ENCODE measurements at places on chromosomes 2 and 18. TPM values are rescaled to one million over a fixed set of nuclear protein-coding genes. Genes with fewer than 3 reads are reported as not detected.

- ATAC-seq = no peak
These were observed 52.7 kb upstream of the SCYGR2 start for GRCh38 chr2:227545990-227546389.

- no peak for ATAC-seq
These were observed 59.1 kb downstream of the RMDN2 start for GRCh38 chr2:37984176-37984575.

Gene C2orf15
- total RNA-seq = 5.7 TPM

DNA sequence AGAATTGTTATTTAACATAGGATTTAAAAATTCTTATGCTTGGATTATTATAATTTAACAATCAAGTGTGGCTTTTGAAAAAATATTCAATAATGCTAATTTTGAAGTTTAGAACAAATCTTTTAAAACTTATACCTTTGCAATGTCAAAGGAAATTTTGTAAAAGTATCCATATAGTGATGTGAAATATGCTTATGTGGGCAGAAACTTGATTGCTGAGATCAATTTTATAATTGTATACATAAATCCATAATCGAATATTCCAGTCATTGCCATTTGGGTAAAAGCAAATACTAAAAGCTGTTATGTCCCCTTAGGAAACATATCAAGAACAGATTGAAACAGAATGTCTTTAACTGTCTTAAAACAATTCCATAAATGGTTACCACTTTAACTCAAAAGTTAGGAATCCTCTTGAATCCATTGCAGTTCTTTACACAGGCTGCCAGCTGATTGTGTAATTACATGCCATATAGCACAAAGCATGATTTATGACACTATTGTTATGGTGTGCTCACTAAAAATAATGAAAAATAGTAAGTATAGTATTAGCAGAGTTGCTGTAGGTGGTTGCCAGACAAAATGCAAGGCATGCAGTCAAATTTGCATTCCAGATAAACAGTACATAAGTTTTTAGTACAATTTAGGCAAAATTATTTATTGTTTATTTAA lies 24.2 kb downstream of the PLCL1 start:
- ATAC-seq = no peak

DNA sequence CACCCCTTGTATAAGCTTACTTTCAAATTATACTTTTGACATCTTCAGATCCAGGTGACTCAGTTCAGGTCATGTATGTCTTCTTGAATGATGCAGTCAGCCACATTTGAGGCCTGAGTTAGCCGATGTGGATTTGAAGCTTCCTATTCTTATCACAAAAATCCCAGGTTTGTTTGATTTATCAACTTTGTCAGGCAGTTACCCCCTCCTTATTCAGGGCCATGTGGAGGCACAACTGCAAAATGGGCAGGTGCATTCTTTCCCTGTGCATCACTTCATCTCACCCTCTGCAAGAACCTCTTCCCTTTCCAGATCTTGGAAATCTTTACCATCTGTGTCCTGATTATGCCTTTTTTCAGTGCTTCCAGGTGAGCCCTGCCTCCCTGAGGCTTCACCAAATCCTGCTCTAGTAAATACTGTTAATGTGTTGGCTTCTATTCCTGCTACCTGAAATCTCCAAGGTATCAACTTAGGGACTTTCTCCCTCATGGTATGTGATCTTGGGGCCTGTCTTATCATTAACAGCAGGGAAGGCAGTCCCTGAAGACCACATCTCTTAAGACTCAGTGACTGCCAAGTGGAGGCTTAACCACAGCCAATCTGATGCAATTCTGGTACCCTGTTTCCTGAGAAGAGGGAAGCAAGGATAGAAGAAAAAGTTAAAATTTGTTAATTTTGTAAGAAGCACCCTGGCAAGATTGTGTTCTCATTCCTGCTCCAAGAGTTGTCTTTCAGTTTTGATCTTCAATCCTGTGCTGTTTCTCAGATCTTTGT lies 9.4 kb upstream of the ARHGAP28 start:
- no peak for ATAC-seq

DNA sequence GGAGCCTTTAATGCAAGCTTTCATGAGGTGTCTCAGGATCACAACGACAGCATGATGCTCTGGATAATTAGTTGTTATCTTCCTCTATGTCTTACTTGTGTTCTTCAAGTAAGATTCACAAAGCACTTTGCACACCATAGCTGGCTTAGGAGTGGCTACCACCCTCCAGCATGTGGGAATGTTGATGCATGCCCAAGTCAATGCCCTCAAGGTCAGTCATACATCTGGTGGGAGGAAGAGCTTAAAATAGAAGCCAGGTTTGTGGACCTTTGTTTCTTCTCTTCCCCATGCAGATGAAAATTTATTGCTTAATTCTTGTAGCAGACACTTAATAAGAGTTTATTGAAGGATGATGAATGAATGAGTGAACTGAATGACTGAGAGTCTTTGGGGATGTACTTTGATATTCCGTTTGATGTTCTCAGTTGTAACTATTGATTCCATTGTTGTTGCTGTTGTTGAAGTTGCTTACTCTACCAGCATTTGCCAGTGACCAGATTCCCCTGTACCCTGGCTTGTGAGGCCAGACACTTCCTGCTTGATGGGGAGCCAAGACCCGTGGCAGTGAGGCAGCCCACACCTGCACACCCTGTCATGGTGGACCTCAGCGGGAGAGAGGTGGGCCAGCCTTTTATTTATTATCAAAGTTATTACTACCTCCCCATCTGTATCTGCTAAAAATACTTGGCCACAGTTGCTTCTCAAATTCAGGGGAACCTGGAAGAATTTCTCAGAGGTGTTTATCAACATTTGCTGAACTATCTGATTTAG lies 137.8 kb downstream of the LAMA3 start:
- no peak for ATAC-seq

Gene DPP10
- 13.4 TPM for total RNA-seq

DNA sequence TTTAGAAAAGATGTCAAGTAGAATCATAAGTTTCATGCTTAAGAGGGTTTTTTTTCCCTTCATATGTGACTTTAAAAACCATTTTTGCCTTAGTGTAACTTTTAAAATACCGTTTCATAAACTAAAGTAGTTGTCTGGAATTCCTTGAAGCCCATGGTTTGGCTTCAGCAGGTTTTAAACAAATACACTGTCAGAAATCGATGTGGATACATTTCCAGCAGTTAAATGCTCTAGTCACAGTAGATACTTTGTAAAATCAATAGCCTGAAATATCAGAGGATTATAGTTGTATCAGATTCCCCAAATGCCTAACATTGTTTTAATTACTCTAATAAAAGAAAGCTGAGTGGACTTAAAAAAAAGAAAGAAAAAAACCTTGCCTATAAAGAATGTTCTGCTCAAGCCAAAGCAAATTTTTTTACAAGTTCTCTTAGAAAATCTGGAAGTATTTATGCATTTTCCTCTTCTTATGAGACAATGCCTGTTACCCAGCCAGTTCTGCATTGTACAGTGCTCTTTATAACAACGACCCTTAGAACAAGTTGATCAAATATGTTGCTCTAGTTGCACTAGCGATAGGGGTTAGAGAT lies 260.5 kb downstream of the LTBP1 start:
- no peak for ATAC-seq
